ENCODE measurements at places on chromosomes 1 and 21.

DNA sequence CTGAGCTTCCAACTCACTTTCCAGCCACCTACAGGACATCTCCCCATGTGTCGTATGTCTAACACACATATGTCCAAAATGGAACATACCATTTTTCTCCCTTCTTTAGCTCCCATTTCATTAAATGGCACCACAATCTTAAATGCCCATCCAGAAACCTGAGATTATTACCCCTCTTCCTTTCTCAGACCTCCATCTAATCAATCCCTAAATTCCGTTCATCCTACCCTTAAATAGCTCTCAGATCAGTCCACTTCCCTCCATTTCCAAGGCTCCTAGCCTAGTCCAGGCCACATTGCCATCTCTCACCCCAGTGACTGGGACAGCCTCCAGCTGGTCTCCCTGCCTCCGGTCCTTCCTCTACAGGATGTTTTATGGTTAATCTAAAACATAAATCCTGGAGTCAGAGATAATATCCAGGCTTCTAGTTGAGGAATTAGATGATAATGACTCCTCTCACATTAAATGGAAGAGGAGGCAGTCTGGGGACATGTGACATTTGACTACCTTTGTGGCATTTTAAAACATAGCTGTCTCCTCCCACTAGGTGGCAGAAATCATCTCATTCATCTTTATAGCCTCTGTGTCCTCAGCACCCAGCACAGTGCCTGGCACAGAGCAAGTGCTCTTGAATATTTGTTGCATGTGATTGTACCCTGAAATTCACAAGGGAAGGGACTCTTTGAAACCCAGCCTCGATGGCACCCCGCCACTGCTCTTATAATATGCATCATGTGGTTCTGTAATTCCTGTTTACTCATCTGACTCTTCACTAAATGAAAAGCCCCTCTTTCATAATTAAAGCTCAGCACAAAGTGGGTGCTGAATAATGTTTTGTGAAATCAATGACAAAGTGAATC, 102.3 kb downstream of the TMEM53 start:
- DNase-seq: no peak

DNA sequence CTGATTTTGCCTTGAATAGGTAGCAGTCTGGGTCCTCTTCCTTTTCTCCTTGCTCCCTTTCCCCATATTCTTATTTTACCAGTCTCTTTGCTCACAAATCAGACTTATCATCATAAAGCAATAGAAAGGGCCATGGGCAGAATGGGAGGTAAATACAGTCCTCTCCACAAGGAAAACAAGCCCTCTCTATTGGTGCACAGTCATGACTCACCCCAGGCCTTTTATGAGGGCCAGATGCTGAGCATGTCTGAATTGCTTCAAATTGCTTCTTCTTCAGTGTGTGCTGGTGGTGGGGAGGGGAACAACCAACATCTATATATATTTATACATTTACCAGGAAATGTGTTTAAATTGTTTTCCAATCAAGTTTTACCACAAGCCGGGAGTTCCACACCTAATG, 75.2 kb downstream of the GFI1 start:
- DNase-seq: peak; percentile 74

- no peak for DNase-seq
Measured at GRCh38 chr1:30533141-30533540, 190.2 kb downstream of the MATN1 start.

DNA sequence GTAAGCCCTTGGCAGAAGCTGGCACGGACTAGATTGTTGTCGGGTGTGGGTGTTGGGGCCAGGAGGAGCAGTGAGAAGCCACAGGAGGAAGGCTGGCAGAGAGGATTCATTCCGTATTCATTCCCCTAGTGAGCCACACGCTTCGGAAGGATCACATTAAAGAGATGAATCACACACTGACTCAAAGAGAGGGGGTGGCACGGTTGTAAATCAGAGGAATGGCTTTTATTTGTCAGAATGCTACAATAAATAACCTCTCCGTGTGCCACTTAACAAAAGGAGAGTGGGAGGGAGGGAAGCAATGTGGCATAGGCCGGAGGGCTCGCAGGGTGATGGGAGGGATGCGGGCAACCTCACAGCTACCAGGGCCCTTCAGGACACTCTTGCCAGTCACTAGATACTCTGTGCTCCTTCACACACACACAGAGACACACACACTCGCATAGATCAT, 135.5 kb downstream of the HIVEP3 start:
- DNase-seq: peak; percentile 92

DNA sequence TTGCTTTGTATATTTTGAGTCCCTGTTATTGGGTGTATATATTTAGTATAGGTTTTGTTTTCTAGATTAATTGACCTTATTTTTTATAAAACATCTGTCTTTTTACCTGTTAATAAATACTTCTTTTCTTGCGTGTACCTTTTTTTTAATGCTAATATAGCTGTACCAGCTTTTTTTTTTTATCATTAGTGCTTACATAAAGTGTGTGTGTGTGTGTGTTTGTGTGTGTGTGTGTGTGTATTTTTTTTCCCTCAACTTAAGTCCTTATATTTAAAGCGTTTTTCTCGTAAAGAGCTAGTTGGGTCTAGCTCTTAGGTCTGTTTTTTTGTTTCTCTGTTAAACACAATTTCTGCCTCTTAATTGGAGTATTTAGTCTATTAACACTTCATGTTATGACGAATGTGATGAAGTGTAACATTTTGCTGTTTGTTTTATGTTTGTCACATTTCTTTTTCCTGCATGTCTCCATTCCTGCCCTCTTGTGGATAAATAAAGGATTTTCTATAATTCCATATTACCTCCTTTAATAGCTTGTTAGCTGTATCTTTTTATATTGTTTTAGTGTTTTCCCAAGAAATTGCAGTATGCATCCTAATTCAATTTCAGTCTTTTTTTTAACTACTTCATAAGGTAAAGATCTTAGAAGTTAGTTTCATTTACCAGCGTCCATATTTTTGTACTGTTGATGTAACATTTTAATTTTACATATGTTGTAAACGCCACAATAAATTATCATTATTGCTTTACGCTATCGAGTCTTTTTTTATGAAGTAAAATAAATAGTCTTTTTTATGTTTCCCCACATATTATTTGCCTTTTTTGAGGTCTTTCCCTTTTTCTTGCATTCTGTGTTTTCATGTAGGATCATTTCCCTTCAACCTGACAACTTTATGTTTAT, 4.3 kb downstream of the PRMT2 start:
- DNase-seq: peak; percentile 12

GRCh38 chr1:63557365-63557987, 34.2 kb downstream of the EFCAB7 start:
- DNase-seq: peak; percentile 43

DNA sequence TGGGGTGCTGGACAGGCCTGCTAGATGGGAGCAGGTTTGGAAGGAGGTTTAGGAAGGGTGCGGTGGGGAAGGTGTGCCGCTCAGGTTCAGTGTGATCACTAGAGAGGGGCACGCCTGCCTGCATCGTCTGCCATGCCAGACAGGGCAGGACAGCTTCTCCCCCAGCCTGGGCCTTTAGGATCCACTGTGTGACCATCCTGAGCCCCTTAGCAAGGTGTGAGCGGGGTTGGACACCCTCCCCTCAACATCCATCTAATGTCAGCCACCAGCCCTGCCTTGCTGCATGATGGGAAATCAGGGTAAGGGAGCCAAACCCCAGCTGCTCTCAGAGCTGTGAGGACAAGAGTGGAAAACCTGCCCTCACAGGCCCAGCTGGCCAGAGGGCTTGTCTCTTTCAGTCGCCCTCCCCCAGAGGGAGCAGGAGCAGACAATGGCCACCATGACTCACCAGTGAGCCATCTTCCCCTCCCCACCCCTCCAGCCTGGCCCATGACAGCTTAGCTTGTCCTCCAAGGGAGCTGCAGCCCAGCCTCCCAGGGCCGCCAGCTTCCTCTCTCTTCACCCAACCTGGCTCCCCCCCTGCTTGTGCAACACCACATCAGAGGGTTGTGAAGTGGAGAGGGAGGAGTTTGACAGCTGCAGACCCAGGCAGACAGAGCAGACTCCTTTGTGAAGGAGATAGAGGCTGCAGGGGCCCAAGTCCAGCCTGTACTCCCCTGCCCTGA, 37.0 kb downstream of the NUAK2 start:
- peak; percentile 99 for DNase-seq

DNA sequence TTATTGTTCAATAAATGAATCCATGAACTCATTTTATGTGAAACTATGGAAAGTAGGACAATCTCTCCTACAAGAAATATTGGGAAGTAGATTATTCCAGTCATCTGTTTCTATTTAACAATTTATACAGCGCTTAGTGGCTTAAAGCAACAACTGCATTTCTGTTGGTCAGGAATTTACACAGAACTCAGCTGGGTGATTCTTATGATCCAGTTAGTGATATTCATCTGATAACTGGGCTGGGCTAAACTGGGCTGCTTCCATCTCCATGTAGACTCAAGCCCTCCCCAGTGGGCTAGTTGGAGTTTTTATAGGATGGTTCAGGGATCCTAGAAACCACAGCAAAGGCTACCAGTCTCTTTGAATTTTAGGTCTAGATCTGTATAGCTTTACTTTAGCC, 497.9 kb upstream of the NEGR1 start:
- no peak for DNase-seq

DNA sequence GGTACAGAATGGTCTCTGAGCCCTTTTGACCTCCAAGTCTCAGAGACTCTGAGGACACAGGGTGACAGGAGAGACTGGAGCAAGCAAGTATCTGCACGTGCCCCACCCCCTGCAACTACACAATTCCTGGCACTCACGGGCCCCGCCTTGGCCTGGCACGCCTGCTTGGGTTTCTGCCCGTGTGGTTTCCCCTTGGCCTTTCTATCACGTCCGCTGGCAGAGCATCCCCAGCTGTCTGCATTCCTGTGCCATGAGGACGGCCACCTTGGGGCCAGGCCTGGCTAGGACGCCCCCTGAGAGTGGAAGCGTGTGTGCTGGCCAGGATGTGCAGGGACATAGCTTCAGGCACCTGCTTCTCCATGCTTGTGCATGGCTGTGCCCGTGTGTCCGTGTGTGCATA, 14.3 kb upstream of the EDN2 start:
- DNase-seq: no peak

- peak; percentile 99 for DNase-seq
Measured at GRCh38 chr1:178238722-178239510, 145.0 kb downstream of the RASAL2 start.

- no peak for DNase-seq
Measured at GRCh38 chr1:213683529-213683928, 304.2 kb upstream of the PROX1 start.

DNA sequence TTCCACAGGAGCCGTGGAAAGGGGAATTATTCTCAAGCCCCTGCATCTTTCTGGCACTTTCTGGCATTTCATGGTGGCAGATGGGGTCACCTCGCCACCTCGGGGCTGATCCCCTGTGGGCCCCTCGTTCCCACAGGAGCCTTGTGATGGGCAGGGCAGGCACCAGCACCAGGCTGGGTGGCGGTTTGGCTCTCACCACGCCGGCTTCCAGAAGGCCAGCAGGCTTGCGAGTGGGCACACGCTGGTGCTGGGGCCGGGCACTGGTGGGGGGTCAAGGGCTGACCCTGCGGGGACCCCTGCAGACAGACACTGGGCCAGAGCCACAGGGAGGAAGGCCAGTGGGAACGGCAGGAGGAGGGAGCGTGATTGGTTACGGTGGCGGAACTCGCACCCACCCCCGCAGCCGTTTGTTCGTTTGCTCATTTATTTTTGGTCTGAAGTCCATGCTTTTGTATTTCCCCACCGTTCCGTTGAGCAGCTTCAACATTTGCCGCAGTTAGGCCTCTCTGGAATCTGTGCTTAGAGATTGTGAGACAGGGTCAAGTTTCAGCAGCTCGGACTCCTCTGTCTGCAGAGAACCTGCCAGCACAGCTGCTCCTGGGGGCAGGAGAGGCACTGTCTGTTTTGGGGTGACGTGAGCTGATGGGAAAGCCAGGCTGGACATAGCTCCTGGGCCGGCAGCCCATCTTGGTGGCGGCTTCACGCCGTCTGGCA, 5.3 kb downstream of the COL18A1 start:
- no peak for DNase-seq

DNA sequence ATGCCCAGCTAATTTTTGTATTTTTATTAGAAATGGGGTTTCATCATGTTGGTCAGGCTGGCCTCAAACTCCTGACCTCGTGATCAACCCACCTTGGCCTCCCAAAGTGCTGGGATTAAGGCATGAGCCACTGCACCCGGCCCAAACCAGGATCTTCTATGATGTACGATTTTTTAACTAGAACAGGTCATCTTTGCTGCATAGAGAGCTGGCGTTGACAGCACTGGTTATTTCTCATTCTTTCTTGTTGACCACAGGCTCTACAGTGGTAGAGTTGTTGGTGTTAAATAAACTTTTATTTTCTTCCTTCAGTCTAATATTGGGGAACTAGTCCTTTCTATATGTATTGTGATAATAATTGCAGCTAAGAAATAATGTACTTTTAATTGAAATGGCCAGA, 3.8 kb upstream of the MAB21L3 start:
- DNase-seq: peak; percentile 59
